ENCODE measurements at places on chromosomes 6 and 20.

DNA sequence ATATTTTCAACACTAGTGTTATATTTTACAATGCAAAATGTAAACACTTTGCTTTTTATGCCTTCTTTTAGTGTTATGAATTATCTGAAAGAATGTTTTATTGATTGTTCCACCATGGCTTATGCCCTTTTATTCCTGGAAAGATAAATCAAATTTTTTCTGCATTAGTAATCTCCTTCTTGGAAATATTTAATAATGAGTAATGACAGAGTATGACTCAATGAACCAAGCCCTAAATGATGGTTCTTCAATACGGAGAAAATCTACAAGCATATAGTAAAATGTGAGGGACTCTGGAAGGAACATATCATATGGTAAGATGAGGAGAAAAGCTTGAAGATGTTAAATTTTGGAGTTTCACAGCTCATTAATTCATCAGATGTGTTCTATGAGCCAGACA is 929.6 kb downstream of the C6orf118 start:
- no peak for DNase-seq

GRCh38 chr20:3658716-3659491 is 4.3 kb downstream of the GFRA4 start:
- DNase-seq: peak; percentile 24

GRCh38 chr6:6734479-6735465 is 146.3 kb downstream of the LY86 start:
- no peak for DNase-seq

DNA sequence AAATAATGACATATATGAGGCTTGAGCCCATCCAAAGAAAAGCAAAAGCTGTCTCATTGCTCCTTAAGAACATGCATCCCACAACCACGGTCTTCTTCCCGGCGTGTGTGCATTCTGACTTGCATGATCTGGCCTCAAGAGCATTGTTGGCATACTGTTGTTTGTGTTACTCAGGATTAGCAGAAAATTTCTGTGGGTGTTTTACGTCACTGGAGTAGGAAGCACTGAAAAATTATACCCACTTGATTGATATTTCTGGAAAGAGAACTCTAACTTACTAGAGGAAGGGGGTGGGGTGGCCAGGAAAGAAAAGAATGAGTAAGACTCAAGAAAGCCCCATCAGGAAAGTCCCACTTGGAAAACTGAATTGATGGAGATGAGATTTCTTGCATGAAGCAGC is 326.2 kb upstream of the PRDM1 start:
- no peak for DNase-seq

DNA sequence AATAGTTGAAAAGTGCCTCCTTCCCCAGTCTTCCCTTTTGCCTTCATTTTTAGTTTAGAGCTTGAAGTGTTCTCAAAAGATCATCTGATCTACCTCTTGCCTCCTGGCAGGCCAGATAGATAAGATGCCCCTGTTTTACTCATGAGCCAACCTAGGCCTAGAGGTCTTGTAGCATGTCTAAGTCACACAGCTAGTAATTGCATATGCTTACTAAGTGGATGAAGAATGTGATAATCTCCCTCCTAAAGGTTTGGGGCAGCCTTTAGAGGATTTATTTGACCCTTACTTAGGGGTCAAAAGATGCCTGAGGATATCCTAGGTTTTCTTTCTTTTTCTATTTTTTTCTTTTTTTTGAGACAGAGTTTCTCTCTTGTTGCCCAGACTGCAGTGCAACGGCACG is 2.1 kb downstream of the C6orf141 start:
- no peak for DNase-seq

All from activated CD4-positive, alpha-beta T cell treated with anti-CD3 and anti-CD28 coated beads for 48 hours (primary cell).